ENCODE measurements at places on chromosomes 7 and 10.

GRCh38 chr7:12327922-12328321, 75.7 kb downstream of the VWDE start:
- H3K4me1 ChIP-seq: no peaks in the 10 kb centered on the region
- H3K27ac ChIP-seq: no peak overlapping the region
- no peak for DNase-seq
- no peaks in the 10 kb centered on the region for H3K36me3 ChIP-seq
- no peak overlapping the region for H3K4me3 ChIP-seq

DNA sequence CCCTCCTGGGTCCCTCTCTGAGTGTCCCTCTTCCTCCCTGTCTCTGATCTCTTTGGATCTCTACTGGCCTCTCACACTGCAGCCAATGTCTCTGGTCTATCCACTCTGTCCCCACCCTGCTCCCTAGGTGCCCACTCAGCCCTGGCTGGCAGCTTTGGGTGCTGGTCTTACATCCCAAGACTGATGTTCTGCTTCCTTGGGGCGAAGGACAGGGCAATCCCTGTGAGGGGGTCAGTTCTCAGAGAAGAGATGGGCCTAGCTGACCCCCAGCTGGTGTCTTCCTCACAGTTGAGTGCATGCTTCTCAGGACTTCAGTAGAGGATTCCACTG, 51.7 kb upstream of the CAMK2B start:
- DNase-seq: no peak
- H3K36me3 ChIP-seq: no peaks in the 10 kb centered on the region
- H3K27me3 ChIP-seq: no peaks in the 10 kb centered on the region
- peaks cover 12% of the 10 kb centered on the region for H3K4me1 ChIP-seq
- H3K4me3 ChIP-seq: no peak overlapping the region
- H3K27ac ChIP-seq: peak overlapping the region; percentile 51

DNA sequence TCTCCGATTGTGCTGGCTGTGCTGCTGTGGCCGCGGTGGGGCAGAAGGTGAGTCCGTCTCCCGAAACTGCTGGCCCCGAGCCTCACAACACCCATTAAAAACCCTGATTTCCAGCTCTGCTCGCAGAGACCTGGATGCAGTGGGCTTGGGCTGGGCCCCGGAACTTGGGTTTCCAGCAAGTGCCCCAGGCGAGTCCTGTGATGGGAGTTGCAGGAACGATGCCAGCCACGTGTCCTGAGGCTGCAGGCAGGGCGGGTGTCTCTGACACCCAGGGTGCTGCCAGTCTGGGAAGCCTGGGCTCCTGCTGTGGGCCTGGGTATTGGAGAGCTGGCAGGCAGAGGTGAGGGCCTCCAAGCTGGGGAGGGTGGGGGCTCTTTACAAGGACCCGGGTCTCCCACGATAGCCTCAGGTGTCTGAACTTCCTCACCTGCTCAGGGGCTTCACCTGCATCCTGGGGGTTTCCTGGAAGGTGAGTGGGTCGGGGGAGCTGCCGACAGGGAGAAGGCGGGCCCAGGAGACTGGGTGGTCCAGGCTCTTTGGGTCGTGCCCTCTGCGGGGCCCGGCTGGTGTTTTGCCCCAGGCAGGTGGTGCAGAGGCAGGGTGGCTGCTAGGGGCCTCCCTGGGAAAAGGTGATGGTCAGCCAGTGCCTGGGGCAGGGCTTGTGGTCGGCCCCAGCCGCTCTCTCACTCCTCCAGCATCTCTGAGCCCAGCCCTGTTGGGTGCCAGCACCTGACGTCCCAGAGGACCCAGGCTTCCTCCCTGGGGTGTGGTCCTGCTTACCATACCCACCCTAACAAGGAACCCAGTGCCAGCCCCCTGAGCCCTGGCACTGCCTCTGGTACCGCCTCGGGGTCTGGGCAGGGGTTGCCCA, 180.3 kb downstream of the DNAJB6 start:
- no peak overlapping the region for H3K4me3 ChIP-seq
- peaks cover 2% of the 10 kb centered on the region for H3K4me1 ChIP-seq

DNA sequence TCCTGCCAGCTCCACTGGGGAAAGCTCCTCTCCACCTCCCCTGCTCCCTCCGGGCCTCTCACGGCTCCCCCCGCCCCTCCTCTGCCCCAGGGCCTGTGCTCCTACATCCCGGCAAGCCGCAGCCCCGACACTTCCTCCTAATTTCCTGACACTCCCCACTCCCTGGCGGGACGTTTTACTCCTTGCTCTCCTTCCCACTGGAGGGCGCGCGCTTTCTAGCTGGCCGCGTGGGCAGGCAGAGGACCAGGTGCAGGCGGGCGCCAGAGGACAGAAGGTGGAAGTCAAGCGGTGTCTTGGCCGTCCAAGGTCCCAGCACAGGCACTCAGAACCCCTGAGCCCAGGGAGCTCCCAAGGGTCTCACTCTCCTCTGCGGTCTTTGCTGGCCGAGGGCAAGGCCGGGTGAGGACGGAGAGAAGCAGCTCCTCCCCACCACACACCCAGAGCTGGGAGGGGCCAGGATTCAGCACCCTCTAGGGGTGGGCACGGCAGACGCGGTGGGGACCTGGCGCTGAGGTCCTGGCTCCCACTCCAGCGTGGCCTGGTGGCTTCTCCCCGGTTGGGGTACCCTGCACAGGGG, 19.1 kb downstream of the ADAM8 start:
- peak overlapping the region; percentile 81 for H3K27ac ChIP-seq
- peaks cover 1% of the 10 kb centered on the region for H3K27me3 ChIP-seq
- peak overlapping the region; percentile 69 for H3K4me3 ChIP-seq

DNA sequence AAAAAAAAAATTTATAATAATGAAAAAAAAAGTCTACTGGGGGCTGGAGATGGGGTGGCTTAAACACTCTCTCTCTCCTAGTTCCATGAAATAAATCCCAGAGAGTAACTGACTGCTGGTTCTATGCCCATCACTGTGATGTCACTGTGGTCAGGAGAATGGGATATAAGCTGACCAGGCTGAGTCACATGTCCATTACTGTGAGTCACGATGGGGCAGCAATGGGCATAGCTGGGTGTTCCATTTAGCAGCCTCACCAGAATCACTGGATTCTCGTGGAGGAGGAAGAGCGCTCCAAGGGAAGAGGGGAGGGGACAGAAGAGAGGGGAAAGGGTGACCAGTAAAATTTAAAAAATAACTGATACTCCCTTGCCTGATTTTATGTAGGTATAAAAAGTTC, 37.1 kb downstream of the MASTL start:
- H3K27ac ChIP-seq: peak overlapping the region; percentile 45
- H3K4me3 ChIP-seq: no peak overlapping the region
- H3K27me3 ChIP-seq: no peaks in the 10 kb centered on the region
- H3K4me1 ChIP-seq: no peaks in the 10 kb centered on the region

DNA sequence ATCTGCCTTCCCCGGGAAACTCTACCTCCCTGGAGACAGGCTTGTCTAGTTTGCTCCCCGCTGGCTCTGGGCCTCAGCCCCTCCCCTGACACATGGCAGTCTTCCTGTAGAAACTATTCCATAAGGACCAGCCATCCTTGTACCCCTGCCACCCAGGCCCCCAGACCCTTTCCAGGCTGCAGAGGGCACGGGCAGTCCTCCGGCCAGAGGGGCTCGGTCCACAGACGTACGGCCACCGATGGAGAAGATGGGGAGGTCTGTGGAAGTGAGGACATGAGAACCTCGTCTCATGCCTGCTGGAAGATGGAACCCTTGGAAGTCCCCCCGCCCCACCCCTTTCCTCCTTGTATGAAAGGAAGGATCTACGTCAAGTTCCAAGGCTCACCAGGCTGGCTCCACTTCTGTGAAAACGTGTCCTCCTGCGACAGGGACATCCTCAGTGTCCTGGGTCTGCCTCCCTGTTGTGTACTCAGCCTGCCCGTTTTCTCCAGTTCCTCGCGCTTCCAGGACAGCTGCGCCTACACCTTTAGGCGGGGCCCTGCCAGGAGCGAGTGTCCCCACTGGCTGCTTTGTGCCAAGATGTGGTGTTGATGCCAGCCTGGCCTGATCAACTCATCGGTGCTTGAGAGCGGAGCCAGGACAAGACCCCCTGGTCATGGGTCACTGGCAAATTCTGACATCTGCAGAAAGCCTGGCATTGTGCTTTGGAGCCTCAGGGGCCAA, 414.9 kb downstream of the GLRX3 start:
- H3K27me3 ChIP-seq: peaks cover 11% of the 10 kb centered on the region
- no peak overlapping the region for H3K27ac ChIP-seq
- H3K4me1 ChIP-seq: no peaks in the 10 kb centered on the region
- H3K4me3 ChIP-seq: no peak overlapping the region

GRCh38 chr7:4079366-4079765, 602.7 kb upstream of the FOXK1 start:
- no peak overlapping the region for H3K4me3 ChIP-seq
- DNase-seq: no peak
- peaks cover 2% of the 10 kb centered on the region for H3K4me1 ChIP-seq
- no peak overlapping the region for H3K27ac ChIP-seq
- H3K27me3 ChIP-seq: no peaks in the 10 kb centered on the region
- no peaks in the 10 kb centered on the region for H3K36me3 ChIP-seq

DNA sequence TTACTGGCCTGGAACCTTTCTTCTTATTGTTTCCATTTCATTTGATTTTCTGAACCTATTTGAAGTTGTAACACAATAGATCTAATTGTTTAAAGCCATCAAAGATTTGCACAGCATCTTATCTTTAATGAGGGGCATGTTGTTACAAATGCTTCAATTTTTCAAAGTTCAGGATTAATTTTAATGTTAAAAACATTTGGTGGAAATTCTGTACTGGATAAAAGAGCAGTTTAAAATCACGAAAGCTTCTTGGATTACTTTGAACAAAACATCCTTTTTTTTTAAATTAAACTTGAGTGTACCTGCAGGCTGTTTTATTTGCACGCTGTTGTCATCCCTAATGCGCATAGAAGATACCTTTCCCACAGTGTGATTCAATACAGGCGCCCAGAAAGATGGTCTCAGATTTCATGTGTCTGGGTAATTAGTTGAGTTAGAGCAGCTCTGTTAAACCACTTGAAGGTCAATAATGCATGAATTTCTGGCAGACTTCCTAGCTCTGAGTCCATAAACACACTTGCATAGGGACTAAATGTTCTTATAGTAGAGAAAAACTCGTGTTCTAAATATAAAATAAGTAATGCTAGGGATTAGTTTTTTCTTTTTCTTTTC, 29.3 kb upstream of the DDX50 start:
- no peak overlapping the region for H3K27ac ChIP-seq
- H3K36me3 ChIP-seq: peaks cover 4% of the 10 kb centered on the region
- peaks cover 6% of the 10 kb centered on the region for H3K4me1 ChIP-seq

DNA sequence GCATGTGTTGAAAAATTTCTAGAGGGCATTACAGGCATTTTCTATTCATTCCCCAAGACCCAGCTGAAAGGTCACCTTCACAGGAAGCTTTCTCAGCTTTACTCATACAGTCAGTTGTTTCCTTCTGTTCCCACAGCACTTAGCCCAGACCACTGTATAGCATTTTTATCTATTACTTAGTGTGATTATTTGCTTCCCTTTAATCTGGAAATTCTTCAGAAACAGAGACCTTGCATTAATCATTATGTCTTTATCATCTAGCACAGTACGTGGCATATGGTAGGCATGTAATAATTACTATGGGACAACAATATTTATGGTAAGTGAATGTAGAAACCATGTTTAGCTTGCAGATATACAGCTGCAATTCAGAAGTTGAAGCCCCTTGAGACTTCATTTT, 38.2 kb upstream of the CDK6 start:
- H3K4me3 ChIP-seq: no peak overlapping the region
- peaks cover 9% of the 10 kb centered on the region for H3K4me1 ChIP-seq
- DNase-seq: no peak
- peaks cover 13% of the 10 kb centered on the region for H3K27me3 ChIP-seq
- H3K27ac ChIP-seq: no peak overlapping the region

DNA sequence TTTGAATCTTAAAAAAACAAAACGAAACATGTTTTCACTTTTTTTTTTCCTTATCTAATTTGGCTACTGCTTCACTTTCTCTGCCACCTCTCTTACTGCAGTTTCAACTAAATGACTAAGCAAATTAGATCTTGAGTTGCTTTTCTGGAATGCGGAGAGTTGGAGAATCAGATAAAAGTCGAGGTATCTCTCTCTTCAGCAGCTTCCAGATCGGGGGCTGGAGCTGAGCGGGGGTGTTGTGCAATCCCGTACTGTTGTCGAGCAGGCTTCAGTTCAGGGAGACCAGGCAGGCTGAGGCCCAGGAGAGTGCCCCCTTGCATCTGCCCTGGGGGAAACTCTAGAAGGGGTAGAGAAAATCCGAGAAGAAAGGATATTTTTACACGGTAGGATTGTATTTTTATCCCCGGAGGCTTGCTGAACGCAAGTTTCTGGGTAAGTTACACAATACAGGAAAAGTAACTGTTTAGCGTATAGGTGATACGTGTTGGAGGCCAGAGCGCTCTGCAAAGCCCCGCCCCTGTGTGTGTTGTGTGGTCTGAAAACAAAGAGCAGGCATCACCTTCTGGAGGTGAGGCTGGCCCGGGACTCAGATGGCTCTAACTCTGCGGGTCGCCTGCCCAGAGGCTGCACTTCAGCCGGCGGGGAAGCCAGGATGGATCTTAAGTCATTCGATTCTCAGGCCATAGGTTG, 116.6 kb downstream of the KLF6 start:
- H3K27me3 ChIP-seq: no peaks in the 10 kb centered on the region
- peak overlapping the region; percentile 87 for H3K27ac ChIP-seq
- no peaks in the 10 kb centered on the region for H3K36me3 ChIP-seq
- peak overlapping the region; percentile 87 for H3K4me3 ChIP-seq
- peak; percentile 46 for DNase-seq

GRCh38 chr7:116571552-116571951, 46.7 kb downstream of the CAV1 start:
- H3K27me3 ChIP-seq: peaks cover 6% of the 10 kb centered on the region
- no peaks in the 10 kb centered on the region for H3K36me3 ChIP-seq
- no peaks in the 10 kb centered on the region for H3K4me1 ChIP-seq

DNA sequence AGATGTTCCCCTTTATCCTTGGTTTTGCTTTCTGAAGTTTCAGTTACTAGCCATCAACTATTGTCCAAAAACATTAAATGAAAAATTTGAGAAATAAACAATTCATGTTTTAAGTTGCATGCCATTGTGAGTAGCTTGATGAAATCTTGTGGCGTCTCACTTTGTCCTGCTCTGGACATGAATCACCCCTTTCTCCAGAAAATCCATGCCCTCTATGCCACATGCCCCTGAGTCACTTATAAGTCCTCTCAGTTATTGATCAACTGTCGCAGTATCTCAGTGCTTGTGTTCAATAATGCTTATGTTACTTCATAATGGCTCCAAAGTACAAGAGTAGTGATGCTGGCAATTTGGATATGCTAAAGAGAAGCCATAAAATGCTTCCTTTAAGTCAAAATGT, 208.0 kb upstream of the FERD3L start:
- no peaks in the 10 kb centered on the region for H3K4me1 ChIP-seq
- no peak for DNase-seq
- no peak overlapping the region for H3K4me3 ChIP-seq
- H3K36me3 ChIP-seq: no peaks in the 10 kb centered on the region
- no peaks in the 10 kb centered on the region for H3K27me3 ChIP-seq
